MCF 10A (cell line): ENCODE measurements at places on chromosomes 3 and 15. TPM values are rescaled to one million over a fixed set of nuclear protein-coding genes. Genes with fewer than 3 reads are reported as not detected.

WNT7A gene
- 0.47 and 0.61 TPM in 2 replicates for total RNA-seq

MEGF11 gene
- 0.09 and 0.39 TPM in 2 replicates for total RNA-seq

PLXNB1 gene
- total RNA-seq = 90.0 and 101 TPM in 2 replicates

GOLGA8N gene
- total RNA-seq = 9.1 and 9.6 TPM in 2 replicates

EFCC1 gene
- not detected in 2 replicates for total RNA-seq

GATA2 gene
- 0.51 and 0.56 TPM in 2 replicates for total RNA-seq

A4GNT gene
- not detected in 2 replicates for total RNA-seq

TBC1D2B gene
- total RNA-seq = 21.2 and 21.6 TPM in 2 replicates
